ENCODE measurements at places on chromosomes 6 and 20. TPM values are rescaled to one million over a fixed set of nuclear protein-coding genes. Genes with fewer than 3 reads are reported as not detected.

DNA sequence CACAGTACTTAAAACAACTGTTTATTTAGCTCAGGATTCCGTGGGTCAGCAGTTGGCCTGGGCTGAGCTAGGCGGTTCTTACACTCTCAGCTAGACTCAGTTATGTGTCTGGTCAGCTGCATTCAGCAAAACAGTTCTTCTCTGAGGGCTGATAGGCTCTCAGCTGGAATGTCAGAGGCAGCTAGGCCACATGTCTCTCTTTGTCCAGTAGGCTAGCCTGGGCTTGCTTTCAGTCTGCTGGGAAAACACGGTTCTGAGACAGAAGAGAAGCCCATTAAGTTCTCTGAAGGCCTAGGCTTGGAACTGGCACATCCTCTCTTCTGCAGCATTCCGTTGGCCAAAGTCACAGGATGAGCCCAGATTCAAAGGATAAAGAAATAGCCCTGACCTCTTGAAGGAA lies 65.6 kb downstream of the TULP4 start:
- H3K36me3 ChIP-seq, result no peaks in the 10 kb centered on the region
- no peak overlapping the region for H3K27ac ChIP-seq
- peaks cover 4% of the 10 kb centered on the region for H3K4me1 ChIP-seq
- DNase-seq, result no peak
- no peak overlapping the region for H3K4me3 ChIP-seq

GRCh38 chr6:62298745-62299392 lies 12.8 kb upstream of the KHDRBS2 start:
- no peaks in the 10 kb centered on the region for H3K4me1 ChIP-seq
- H3K27me3 ChIP-seq, result no peaks in the 10 kb centered on the region
- H3K4me3 ChIP-seq, result no peak overlapping the region
- DNase-seq, result no peak

GRCh38 chr6:17269840-17270239 lies 11.3 kb upstream of the RBM24 start:
- H3K27me3 ChIP-seq, result no peaks in the 10 kb centered on the region
- no peaks in the 10 kb centered on the region for H3K36me3 ChIP-seq
- no peaks in the 10 kb centered on the region for H3K4me1 ChIP-seq
- no peak overlapping the region for H3K27ac ChIP-seq
- DNase-seq, result no peak

GRCh38 chr6:16336911-16337294 lies 98.5 kb downstream of the GMPR start:
- no peak overlapping the region for H3K27ac ChIP-seq
- no peak overlapping the region for H3K4me3 ChIP-seq
- peaks cover 23% of the 10 kb centered on the region for H3K4me1 ChIP-seq
- no peaks in the 10 kb centered on the region for H3K36me3 ChIP-seq
- H3K27me3 ChIP-seq, result no peaks in the 10 kb centered on the region

DNA sequence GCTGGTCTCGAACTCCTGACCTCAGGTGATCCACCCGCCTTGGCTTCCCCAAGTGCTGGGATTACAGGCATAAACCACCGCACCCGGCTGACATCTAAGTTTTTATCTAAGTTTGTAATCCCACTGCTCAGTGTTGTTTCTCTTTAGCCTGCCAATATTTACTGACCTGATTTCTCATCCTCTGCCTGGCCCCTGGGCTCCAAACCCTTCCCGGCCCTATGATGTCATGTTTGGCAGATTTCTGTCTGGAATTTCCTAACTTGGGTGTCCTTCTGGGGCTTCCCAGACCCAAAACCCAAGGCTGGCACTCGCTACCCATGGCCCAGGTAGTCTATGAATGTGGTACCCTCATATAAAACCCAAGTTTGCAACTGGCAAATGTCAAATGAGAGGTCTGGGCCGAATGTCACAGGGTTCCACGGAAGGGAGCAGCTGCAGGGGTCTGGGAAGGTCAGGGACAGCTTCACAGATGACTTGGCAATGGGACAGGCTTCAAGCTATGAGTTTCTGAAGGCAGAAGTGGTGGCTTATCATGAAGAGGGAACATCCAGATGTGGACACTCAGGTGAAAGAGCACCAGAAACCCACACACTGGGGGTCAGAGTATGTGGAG lies 54.9 kb downstream of the TMEM170B start:
- no peak overlapping the region for H3K27ac ChIP-seq
- H3K36me3 ChIP-seq, result no peaks in the 10 kb centered on the region
- no peaks in the 10 kb centered on the region for H3K4me1 ChIP-seq
- H3K4me3 ChIP-seq, result no peak overlapping the region
- DNase-seq, result no peak

GRCh38 chr20:31698803-31699718 lies 23.6 kb downstream of the BCL2L1 start:
- no peaks in the 10 kb centered on the region for H3K27me3 ChIP-seq
- peaks cover 17% of the 10 kb centered on the region for H3K4me1 ChIP-seq
- peaks cover 8% of the 10 kb centered on the region for H3K36me3 ChIP-seq
- no peak overlapping the region for H3K4me3 ChIP-seq
- H3K27ac ChIP-seq, result no peak overlapping the region

DNA sequence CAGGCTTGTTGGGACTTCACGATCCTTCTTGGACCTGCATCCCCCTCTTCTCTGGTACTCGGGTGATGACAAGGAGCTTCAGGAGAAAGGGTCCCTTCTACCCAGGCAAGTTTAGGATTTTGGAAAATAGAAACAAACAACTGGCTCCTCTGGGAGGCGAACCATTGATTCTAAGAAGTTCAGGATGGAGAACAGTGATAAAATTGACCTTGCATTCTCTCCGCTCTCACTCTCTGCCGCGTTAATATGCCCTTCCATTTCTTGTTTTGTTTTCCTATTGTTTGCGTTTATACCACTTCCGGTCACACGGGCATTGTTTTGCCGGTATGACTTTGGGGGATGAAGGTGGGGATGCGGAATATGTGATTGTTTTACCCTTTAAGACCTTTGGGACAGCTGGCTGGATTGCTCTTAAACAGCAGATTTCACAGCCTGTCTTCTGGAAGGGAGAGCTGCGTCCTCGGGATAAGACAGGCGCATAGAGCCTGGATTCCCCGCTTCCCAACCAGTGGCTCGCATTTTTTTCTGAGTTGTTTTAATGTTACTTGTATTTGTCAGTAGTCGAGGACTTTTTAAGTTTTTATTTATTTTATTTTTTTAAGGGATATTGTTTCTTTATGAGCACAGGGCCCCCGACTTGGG lies 144.3 kb upstream of the ZNF184 start:
- no peak overlapping the region for H3K27ac ChIP-seq
- no peaks in the 10 kb centered on the region for H3K36me3 ChIP-seq
- H3K4me1 ChIP-seq, result no peaks in the 10 kb centered on the region
- no peaks in the 10 kb centered on the region for H3K27me3 ChIP-seq

DNA sequence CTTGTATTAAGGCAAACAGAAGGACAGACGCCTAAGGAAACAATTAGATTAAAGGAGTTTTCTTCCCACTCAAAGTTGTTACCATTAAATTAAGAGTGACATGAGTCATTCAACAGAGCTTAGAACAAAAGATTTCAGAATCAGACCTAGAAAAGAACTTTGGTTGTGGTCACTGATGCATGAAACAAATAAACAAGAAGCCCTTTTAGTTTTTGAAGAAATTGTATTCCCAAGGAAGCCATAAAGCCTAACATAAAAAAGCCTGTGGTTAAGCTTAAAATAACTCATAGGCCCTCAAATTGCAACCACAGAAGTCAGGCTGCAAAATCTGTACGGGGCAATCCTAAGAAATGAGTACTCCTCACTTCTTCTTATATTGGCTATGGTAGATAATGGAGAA lies 17.9 kb upstream of the TRIM26 start:
- no peaks in the 10 kb centered on the region for H3K4me1 ChIP-seq
- H3K27me3 ChIP-seq, result peaks cover 20% of the 10 kb centered on the region
- peak; percentile 64 for DNase-seq
- no peaks in the 10 kb centered on the region for H3K36me3 ChIP-seq

DNA sequence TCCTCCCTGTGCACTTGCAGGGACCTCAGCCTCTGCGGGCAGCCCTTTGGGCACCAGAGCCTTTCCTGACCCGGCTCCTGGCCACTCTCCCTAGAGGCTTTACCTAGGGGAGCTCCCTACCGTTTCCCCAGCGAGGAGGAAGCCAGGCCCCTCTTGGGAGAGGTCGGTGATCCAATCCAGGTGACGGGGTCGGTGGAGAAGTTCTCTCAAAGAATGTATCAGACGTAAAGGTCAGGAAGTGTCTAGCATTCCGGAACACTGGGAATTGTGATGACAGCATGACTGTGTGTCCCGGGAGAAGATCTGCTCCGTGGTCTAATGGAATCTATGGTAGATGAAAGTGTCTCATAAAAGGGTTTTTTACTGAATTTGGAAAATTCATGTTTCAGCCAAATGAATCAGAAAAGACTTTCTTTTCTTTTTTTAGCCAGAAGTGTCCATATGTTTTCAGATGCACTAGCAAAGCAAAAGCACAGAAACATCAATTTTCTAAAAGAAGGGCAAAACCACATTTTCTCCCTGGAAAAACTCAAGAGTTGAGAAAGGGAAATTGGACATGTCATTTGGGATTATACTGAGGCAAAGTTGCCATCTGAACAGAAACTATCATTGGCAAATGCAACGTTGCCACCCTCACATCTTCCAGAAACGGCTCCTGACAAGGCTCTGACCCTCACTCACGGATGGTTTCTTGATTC lies 289.4 kb downstream of the THBS2 start:
- no peak overlapping the region for H3K27ac ChIP-seq
- no peaks in the 10 kb centered on the region for H3K27me3 ChIP-seq
- H3K4me3 ChIP-seq, result no peak overlapping the region
- no peak for DNase-seq
- H3K4me1 ChIP-seq, result no peaks in the 10 kb centered on the region

DNA sequence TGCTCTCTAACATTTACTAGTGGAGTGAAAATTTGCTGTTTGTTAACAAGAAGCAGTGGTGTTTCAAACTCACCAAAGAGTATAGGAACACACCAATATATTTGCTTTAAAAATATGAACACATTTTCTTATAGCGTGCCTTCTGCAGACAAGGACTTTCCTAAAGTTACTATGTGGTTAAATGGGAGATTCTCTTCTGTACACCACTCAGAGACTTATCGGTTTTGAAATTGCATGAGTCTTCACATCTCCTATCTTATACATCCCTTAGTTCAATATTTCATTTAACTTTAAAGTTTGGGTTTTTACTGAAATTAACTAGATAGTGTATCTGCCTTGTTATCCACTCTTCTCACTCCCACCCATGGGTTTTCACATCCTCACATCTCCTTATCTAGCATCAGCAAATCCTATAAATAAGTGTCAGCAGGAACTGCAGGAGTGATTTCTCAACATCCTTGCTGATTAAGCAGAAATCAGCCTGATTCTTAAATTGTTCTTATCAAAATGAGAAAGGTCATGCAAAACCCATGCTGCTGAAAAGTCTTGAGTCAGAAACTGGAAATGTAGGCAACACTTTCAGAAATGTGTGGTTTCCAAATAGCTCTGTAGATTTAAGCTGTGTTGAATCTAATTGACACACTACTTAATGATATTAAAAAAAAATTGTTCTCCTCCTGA lies 1075.6 kb upstream of the GJE1 start:
- no peak overlapping the region for H3K4me3 ChIP-seq
- H3K36me3 ChIP-seq, result no peaks in the 10 kb centered on the region
- DNase-seq, result peak; percentile 26
- no peaks in the 10 kb centered on the region for H3K4me1 ChIP-seq
- no peaks in the 10 kb centered on the region for H3K27me3 ChIP-seq

DNA sequence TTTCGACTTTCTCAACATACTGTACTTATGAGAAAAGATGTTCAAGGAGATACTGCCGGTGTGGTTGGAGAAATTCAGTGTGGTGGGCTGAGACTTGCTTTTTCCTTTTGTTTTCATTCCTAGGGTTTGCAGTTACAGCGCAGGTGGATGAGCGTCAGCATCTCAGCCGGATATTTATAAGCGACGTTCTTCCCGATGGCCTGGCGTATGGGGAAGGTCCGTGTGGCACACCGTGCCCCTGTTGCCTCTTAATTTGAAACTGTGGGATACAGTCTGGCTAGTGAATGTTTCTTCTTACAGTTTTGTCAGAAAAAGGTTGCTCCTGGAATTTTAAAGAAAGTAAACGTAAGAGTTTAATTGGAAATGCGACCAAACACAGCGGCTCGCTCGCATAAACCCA lies 81.7 kb upstream of the CLDN20 start:
- no peaks in the 10 kb centered on the region for H3K27me3 ChIP-seq
- no peak overlapping the region for H3K4me3 ChIP-seq

GRCh38 chr6:154319231-154319858 lies 37.3 kb downstream of the IPCEF1 start:
- H3K4me1 ChIP-seq, result peaks cover 28% of the 10 kb centered on the region
- H3K27ac ChIP-seq, result peak overlapping the region; percentile 65
- DNase-seq, result peak; percentile 59
- H3K36me3 ChIP-seq, result no peaks in the 10 kb centered on the region
- no peaks in the 10 kb centered on the region for H3K27me3 ChIP-seq

GRCh38 chr6:170175644-170176135 lies 115.2 kb downstream of the DLL1 start:
- no peak overlapping the region for H3K27ac ChIP-seq
- no peak overlapping the region for H3K4me3 ChIP-seq
- no peaks in the 10 kb centered on the region for H3K27me3 ChIP-seq
- peaks cover 24% of the 10 kb centered on the region for H3K4me1 ChIP-seq
- no peak for DNase-seq

DNA sequence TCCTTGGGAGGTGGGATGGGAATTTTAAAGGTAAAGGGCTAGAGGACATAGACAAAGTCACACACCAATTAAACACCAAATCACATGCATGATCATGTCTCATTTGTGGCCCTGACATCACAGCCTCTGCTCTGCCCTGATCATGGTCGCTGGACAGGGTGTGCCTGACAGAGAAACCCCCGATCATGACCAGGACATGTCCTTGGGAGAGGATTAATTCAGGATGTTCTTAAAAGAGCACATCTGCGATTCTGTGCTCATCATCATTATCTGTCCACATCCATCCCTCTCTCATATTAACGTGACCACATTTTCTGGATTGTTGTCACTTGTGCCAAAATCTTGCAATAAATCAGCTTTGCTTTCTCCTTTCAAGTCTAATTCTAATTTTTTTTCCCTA lies 7.7 kb upstream of the PBOV1 start:
- no peak overlapping the region for H3K27ac ChIP-seq
- H3K4me1 ChIP-seq, result peaks cover 3% of the 10 kb centered on the region
- H3K4me3 ChIP-seq, result no peak overlapping the region
- no peak for DNase-seq
- no peaks in the 10 kb centered on the region for H3K36me3 ChIP-seq

- DNase-seq, result no peak
- peaks cover 11% of the 10 kb centered on the region for H3K4me1 ChIP-seq
- no peak overlapping the region for H3K27ac ChIP-seq
- H3K4me3 ChIP-seq, result no peak overlapping the region
- H3K27me3 ChIP-seq, result no peaks in the 10 kb centered on the region
- no peaks in the 10 kb centered on the region for H3K36me3 ChIP-seq
Observed at GRCh38 chr20:19920381-19921138, 96.6 kb upstream of the NAA20 start.

SCGN gene
- not detected for total RNA-seq

KIF6 gene
- 3.3 TPM for total RNA-seq

SLC32A1 gene
- total RNA-seq, result not detected

RNF144B gene
- 1.0 TPM for total RNA-seq

MICB gene
- total RNA-seq, result 11.1 TPM

UQCC2 gene
- 124 TPM for total RNA-seq

SOX12 gene
- 51.0 TPM for total RNA-seq

ZSCAN9 gene
- total RNA-seq, result 13.3 TPM

MYLK2 gene
- 1.2 TPM for total RNA-seq

ZBTB12 gene
- 21.3 TPM for total RNA-seq

PGC gene
- total RNA-seq, result not detected
